ENCODE measurements at places on chromosomes 12 and 14.

DNA sequence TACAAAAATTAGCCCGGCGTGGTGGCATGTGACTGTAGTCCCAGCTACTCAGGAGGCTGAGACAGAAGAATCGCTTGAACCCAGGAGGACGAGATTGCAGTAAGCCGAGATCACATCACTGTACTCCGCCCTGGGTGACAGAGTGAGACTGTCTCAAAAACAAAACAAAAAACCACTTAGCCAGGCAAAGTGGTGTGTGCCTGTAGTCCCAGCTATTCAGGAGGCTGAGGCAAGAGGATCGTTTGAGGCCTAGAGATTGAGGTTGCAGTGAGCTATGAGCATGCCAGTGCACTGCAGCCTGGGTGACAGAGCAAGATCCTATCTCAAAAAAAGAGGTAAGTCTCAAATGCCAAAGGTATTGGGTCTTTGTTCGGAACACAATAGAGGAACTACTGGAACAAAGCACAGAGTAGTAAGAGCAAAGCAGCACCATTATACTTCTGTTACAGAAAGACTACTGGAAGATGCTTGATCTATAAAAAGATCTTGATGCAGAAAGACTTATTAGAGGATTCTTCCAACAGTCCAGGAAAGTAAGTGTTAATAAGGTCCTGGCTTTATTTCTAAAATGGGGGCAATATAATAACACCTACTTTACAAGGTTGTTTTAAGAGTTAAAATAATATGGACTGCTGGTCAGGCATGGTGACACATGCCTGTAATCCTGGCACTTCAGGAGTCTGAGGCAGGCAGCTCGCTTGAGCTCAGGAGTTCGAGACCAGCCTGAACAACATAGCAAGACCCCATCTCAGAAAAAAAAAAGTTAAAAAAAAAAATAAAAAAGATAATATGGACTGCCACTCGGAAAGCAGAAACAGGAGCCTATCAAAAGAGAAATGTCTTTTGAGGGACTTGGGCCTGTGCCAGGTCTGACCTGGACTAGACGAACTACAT, 29.9 kb downstream of the BTBD7 start:
- no peak for DNase-seq

DNA sequence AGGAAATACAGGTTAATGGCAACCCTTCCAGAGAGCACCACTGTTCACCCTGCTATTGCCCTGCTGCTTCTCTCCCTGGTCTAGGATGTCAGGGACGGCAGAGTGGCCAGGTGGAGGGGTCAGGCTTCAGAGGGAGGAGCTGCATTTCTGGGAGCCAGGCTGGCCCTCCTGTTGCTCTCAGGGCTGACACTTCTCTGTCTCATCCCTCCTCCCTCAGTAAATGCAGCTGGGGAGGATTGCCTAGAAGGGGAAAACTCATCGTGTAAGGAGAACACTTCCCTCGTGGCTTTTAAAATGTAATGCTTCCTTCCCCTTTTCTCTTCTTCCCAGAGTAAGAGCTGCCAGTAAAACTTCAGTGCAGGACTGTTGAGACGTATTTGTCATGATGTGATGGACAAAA, 20.8 kb downstream of the SUSD6 start:
- no peak for DNase-seq

- no peak for DNase-seq
Observed at GRCh38 chr14:74965486-74966153, 10.2 kb upstream of the PGF start.

- no peak for DNase-seq
Observed at GRCh38 chr12:93896427-93896826, 219.3 kb downstream of the CRADD start.

DNA sequence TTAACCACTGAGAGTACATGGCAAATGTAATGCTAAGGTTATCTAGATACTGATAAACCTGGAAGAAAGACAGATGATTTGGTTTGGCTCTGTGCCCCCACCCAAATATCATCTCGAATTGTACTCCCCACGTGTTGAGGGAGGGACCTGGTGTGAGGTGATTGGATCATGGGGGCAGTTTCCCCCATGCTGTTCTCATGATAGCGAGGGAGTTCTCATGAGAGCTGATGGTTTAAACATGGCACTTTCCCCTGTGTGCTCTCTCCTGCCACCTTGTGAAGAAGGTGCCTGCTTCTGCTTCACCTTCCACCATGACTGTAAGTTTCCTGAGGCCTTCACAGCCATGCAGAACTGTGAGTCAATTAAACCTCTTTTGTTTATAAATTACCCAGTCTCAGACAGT, 14.2 kb downstream of the NOXRED1 start:
- DNase-seq: no peak

GRCh38 chr14:75109877-75110276, 17.0 kb downstream of the NEK9 start:
- no peak for DNase-seq

- no peak for DNase-seq
Observed at GRCh38 chr12:83010169-83010804, 323.6 kb downstream of the TMTC2 start.

GRCh38 chr12:12646483-12647072, 34.9 kb downstream of the CREBL2 start:
- no peak for DNase-seq

- no peak for DNase-seq
Observed at GRCh38 chr12:48862760-48863159, 2.9 kb downstream of the RND1 start.

DNA sequence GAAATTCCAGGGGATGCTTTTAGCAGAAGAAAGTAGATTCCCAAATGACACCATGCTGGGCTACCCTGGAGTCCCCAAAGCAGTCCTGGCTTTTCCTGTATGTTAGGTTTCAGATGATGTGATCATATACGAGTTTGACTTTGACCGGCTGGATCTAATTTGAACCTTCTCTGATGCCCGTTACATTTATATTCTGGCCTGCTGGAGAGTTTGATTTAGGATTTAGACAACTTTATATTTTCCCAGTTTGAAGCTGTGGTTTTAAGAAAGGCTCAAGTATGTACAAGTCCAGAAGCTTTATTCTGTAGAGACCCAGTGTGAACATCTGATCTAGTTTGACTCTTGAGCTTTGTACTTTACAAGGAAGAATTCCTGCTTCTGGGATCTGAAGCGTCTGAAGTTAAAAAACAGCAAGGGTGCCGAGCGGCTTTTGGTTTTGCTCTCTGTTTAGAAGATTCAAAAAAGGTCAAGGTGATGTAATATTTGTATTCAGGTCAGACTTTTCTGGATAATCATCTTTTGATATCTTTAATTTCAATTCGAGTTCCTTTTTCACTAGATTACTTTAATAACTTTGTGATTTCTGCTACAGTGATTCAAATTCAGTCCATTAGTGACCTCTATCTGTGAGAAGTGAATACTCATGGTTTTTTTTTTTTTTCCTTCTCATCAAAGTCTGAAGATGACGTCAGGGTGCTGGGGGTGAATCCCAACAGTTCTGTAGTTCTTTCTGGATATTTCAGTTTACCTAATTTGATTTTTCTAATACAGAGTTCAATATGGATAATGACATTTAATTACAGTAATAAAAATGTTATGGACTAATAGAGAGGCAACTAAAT, 6.3 kb downstream of the FLRT2 start:
- DNase-seq: no peak

- no peak for DNase-seq
Observed at GRCh38 chr14:33916663-33917565, 34.0 kb downstream of the EGLN3 start.

- no peak for DNase-seq
Observed at GRCh38 chr12:131628023-131628740, 82.7 kb upstream of the SFSWAP start.

- DNase-seq: no peak
Observed at GRCh38 chr14:77623201-77623600, 6.8 kb upstream of the SPTLC2 start.

- no peak for DNase-seq
Observed at GRCh38 chr12:3337944-3338343, 153.1 kb upstream of the PRMT8 start.

DNA sequence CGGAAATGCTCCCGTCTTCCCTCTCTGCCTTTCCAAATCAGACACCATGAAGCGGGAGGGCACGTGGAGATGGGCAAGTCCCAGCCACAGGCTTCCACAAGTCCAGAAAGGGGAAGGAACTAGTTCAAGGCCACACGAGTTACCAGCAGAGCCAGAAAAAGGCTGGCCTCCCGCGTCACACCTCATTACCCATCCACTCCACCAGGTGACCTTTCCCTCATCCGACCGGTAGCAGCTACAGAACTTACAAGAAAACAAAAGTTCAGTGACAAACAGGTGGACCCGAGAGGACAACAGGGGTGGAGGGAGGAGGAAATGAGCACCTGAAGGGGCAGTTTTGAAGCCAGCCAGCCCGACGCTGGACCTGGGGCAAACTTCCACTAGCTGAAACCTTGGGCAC, 46.9 kb downstream of the CHGA start:
- no peak for DNase-seq

DNA sequence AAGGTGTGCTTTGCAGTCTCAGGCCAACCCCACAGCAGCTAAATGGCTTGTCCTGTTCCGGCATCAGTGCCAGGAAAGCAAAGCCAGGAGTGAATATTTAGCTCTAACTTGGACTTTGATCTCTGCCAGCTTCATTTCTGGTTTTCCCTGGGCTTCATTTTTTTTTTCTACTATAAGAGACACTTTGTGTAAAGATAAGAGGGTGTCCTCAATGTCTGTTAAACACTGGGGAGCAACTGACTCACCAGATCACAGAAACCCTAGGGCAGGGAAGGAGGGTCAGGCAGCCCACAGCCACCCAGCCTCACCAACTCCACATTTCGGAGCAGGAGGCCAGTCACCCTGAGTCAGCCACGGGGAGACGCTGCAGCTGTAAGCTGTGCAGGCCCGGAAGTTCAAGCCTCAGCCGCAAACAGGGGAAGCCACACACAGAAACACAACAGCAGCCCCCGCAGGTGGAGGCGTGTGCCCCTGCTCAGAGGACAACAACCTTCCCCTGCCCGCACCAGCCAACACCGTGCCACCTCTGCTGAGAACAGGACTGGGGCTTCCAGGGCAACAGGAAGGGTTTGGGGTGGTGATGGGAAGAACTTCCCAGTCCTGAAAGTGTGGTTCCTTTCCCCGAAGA, 6.3 kb downstream of the TNFRSF1A start:
- no peak for DNase-seq

GRCh38 chr12:63985456-63985855, 141.0 kb downstream of the SRGAP1 start:
- no peak for DNase-seq

- no peak for DNase-seq
Observed at GRCh38 chr14:101499513-101499912, 61.8 kb upstream of the DIO3 start.

GRCh38 chr12:31018790-31019505, 54.7 kb upstream of the DDX11 start:
- DNase-seq: no peak

- no peak for DNase-seq
Observed at GRCh38 chr12:27221625-27222387, 22.3 kb upstream of the STK38L start.

DNA sequence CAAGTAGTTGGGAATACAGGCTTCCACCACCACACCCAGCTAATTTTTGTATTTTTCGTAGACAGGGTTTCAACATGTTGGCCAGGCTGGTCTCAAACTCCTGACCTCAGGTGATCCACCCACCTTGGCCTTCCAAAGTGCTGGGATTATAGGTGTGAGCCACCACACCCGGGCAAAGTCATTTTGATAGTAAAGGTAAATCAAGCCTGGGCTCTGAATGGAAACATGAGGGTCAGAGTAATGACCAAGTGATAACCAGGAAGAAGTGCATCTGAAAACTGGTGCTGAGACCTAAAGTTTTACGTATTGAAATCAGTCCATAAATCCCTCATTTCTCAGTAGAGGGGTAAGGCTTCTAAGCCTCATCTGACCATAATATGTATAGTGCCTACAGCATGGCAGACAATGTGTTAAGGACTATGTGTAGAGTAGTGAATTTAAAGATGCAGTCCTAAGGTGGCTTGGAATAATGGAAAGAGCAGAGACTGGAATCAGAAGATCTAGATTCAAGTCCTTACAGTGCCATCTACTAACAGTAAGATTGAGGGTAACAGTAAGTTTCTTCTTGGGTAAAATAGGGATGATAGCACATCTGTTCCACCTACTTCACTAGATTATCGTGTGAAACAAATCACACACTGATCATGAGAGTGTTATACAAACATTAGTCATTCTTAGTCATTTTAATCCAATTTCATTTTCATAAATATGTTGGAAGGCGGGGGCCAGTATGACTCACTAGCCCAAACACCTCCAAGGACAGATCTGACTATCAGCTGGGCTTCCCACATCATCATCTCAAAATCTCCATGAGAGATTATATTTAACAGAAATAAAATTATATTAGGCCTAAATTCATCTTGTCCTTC, 11.2 kb downstream of the MAP4K5 start:
- DNase-seq: peak; percentile 86

DNA sequence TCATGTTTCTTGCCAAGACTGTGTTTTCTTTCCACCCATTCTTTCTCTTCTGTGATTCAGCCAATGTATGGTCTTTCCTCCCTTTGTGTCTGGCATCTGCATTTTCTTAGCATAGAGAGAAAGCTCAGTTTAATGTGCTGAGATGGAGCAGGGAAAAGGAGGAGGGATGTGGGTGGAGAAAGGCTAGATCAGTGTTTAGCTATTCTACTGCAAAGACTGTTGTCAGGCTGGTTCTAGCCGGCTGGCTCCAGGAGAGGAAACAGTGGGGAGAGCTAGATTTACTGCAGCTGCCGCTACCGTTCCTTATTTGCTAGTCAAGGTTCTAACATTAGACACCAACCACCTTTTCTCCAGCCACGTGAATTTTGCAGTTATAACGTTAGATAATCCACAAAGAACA, 5.2 kb upstream of the RIMKLB start:
- no peak for DNase-seq

DNA sequence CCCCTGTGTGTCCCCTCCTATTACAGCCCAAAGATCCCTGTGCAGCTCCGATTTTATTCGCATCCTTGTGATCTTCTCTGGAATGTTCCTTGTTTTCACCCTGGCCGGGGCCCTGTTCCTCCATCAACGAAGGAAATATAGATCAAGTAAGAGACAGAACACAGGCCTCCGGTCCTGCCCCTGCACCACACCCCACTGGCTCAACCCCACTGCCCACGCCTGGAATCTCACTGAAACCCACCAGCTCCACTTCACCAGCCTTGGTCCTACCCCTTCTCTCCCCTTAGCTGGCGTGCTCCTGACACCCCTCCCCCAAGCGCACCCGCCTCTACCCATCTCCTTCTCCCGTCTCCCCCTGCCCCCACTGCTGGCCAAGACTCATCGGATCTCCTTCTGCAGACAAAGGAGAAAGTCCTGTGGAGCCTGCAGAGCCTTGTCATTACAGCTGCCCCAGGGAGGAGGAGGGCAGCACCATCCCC, 934 bp upstream of the TAPBPL start:
- no peak for DNase-seq

Data from retinal pigment epithelial cell (primary cell).